CD4-positive, alpha-beta memory T cell (primary cell): ENCODE measurements at places on chromosomes 12 and 14. TPM values are rescaled to one million over a fixed set of nuclear protein-coding genes. Genes with fewer than 3 reads are reported as not detected.

Gene THAP2
- total RNA-seq = 14.0 TPM

Gene SMCO2
- total RNA-seq = not detected

DNA sequence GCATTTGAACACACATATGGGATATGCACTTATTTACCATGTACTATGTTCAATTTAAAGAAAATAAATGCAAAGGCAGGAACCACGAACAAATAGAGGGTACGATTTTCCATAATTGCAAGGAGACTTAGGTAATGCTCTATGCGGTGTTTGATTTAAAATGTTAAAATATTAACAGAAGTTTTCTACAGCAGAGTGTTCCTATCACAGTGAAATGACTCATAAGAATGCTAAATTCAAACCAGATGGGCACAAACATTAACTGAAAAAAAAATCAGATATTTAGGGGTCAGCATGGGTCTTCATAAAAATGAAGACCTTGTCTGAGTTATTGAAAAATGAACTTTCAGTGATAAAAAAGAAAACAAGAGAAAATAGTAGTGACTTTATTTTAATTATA is 65.4 kb downstream of the LLPH start:
- DNase-seq = no peak

DNA sequence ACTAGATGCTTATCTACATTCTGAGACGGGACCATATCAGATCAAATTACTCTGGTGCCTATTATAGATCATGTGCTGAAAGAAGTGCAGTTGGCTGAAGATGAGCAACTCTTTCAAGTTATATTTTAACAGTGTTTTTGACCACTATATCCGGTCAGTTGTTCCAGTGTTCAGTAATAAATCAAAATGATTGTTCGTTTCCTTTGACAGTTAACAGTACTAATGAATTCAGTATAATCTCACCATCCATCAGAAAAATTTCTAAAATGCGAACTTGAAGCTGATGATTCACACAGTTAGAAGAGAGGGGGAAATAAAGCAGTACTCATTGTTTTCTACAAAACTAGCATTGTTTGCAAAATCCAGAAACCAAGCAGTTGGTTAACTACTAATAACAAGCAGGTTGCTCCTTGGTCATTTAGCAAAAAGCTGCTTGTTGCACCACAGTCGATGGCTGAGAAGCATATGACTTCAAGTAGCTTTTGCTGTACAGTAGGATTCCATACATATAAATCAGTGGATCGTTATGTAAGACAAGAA is 2.3 kb downstream of the RPS6KA5 start:
- no peak for DNase-seq

Gene TEX22
- 4.7 TPM for total RNA-seq

- no peak for DNase-seq
These were observed 11.7 kb downstream of the PELI2 start for GRCh38 chr14:56129933-56130332.

Gene SMCO3
- total RNA-seq = not detected

DNA sequence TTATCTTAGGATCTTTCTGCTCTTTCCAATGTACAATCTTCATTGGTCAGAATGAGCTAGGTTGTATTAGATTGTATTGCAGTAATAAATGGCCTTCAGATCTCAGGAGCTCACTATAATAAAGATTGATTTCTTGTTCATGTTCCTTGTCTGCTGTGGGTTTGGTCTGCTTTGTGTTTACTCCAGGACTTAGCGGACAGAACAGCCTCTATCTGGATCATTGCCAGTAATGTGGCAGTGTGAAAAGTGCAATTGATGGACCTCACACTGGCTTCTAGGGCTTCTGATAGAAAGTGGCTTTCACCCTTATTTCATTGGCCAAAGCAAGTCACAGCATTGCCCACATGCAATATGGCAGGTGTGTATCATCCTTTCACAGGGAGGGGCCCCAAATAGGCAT is 81.2 kb downstream of the BTG1 start:
- DNase-seq = no peak

DNA sequence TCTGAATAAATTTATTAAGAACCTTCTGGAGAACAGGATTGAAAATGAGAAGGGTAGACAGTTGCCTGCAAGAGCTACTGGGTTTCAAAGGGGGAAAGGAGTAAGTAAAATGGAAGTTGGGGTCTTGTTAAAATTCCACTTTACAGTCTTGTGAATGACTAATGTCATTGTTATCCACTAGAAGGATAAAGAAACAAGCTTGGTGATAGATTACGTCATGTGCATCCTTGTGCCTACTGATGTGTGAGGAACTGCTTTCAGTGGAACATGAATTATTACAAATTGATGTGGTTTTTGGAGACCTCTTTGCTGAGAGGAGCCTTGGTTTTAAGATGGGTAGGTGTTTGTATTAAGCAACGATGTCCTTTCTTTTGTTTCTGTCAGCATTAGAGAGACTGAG is 272.5 kb upstream of the PRICKLE1 start:
- DNase-seq = no peak

Gene GRIN2B
- not detected for total RNA-seq

DNA sequence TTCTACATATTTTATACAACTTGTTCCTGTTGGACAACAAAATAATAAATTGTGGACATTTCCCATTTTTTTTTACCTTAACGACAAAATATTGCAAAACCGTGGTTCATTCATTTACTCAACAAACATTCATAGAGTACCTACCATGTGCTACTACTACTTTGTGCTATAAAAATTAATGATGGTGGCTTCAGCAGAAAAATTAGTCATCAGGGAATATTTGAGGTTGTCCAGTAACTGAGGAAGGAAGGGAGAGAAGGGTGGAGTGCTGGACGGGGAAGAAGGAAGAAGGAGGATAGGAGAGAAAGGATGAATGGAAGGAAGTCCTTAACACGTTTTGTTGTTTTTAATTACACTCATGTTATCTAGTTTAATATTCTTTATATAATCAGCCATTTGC is 53.7 kb downstream of the PPFIBP1 start:
- DNase-seq = no peak

- no peak for DNase-seq
These were observed 172.3 kb upstream of the ATXN7L3B start for GRCh38 chr12:74365178-74365964.

Gene PLCZ1
- not detected for total RNA-seq

Gene RILPL1
- total RNA-seq = 8.1 TPM

DNA sequence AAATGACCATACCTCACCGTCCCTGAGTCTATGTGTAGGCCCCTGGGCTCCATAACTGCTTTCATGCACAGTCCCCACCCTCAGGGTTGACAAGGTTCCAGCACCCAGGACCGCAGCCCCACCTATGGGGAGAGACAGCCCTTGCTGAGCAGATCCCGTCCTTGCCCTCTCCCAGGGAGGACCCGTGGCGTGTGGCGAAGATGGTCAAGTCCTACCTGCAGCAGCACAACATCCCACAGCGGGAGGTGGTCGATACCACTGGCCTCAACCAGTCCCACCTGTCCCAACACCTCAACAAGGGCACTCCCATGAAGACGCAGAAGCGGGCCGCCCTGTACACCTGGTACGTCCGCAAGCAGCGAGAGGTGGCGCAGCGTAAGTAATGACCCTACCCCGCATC is 10.3 kb downstream of the HNF1A start:
- no peak for DNase-seq

- DNase-seq = no peak
These were observed 97.4 kb downstream of the PLCZ1 start for GRCh38 chr12:18640321-18640955.

Gene SPIC
- not detected for total RNA-seq

Gene C3AR1
- 6.1 TPM for total RNA-seq

DNA sequence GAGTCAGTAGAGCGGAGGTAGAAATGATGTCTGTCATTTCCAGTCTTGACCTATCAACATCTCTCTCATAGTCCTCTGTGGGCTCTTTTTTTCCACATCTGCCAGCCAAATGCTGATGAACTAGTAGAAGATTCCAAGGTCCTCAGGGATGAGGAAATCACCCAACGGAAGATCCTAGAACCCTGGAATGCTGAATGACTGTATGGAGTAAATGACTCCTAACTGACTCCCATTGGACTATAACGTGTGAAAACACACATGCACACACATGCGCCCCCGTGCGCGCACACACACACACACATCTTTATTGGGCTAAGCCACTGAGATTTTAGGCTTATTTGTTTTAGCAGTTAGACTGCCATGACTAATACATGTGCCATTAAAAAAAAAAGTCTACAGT is 159.2 kb downstream of the MYRFL start:
- DNase-seq = no peak

DNA sequence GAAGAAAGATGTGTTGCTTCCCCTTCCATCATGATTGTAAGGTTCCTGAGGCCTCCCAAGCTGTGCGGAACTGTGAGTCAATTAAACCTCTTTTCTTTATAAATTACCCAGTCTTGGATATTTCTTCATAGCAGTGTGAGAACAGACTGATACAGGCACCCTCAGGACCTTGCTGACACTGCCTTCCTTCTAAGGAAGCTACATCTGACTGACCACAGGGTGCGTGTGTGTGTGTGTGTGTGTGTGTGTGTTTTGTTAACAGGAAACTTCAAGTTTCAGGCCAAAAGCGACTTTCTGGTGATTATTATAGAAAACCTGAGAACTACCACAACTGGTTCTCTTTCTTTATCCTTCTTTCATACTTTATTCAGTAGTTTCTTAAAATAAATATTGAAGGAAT is 149.0 kb downstream of the CAPZA3 start:
- DNase-seq = no peak

GRCh38 chr12:3117591-3118015 is 40.4 kb downstream of the TSPAN9 start:
- no peak for DNase-seq

- no peak for DNase-seq
These were observed 55.9 kb upstream of the TSPAN11 start for GRCh38 chr12:30870491-30871265.

DNA sequence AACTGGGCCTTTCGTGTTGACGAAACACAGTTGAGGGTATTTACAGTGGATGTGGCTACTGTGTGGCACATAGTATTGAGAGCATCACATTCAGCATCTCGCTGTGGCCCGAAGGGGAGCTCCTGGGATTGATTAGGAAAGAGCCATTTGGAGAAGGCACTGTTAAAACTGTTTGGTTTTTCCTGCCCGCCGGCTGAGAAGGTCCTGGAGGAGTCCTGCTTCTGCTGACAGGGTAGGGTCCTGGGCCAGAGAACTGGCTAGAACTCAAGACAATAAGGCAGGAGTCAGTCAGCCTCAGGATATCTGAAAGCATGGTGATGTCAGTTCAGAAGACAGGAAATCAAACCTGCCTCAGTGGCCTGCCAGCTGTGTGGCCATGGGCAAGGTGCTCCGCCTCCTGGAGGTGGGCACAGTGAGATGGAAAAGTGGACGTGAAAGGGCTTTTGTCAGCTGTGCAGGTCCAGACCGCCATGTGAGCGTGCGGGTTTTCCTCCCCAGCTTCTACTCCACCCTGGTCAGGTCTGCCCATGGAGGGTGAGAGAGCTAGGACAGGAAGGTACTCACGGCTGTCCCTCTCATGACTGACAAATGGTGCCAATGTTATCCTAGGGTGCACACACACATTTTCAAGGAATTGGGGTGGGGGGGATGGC is 92.3 kb downstream of the NTF3 start:
- DNase-seq = no peak

Gene A2ML1
- total RNA-seq = not detected

DNA sequence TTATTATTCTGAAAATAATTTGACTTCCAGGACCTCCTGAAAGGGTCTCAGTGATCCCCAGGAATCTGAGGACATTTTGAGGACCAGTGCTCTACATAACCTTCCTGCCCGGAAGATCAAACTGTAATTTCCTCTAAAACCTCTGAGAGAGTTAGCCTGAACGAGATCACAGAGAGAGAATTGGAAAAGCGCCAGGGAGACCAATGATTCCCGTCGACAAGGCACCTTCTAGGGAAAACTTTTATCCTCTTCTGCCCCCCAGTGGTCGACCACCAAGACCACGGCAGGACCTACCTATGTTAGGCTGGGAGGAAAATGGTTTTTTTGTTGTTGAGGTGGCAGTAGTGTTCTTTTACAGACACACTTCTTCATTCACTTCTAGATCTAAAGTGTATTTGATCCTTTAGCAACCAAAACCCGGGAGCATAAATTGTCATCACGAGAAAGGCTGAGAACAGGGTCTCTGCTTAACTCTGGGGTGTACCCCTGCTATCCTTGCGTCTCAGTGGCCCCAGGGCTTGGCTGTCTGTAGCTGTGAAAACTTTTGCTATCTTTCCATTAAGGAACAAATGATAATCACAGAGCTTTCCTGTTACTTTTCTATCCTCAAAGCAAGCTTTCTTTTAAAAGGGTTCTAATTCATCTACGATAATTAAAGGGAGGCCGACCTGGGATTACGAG is 62.9 kb upstream of the NID2 start:
- DNase-seq = peak; percentile 22

Gene LRP1
- 11.6 TPM for total RNA-seq

Gene GDF3
- not detected for total RNA-seq
